ENCODE measurements at places on chromosomes 2 and 18.
A peak's percentile ranks its signal among the peaks of the same experiment; 100 is the strongest.

DNA sequence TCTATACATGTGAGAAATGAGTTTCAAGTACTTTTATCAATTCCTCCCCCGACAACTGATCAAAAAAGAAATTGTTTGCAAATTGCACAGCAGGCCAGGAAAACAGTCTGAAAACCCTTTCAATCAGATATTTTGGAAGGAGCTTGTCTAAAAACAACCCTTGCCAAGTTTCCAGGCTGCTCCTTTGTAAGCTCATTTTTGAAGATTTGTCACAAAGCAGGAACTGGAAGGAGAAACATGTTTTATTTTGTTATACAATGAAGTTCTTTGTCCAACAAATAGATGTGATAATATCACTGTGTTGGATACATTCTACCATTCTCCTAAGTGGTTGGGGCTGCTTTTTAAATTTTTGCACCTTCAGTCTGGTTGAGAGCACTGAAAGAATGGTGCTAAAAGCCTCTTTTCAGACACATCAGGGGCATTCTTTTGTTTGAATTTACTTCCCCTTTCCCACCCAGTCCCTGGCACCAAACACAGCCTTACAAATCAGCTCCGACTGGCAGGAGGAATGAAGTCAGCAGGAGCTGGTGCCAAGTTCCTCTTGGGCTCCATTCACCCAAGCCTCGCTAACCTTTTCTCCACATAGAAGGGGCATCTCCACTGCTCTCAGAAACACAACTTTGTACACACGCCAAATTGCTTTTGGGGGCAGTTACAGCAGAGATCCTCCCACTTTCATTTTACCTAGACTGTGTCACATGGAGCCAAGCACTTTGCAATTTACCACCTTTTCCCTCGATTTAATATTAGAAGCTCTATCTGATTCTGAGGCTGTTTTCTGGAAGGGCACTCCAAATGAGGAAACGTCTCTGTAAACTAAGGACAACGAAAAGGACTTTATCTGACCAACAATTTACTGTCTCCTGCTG, 88.0 kb downstream of the C1D start:
- DNase-seq: peak; percentile 31

DNA sequence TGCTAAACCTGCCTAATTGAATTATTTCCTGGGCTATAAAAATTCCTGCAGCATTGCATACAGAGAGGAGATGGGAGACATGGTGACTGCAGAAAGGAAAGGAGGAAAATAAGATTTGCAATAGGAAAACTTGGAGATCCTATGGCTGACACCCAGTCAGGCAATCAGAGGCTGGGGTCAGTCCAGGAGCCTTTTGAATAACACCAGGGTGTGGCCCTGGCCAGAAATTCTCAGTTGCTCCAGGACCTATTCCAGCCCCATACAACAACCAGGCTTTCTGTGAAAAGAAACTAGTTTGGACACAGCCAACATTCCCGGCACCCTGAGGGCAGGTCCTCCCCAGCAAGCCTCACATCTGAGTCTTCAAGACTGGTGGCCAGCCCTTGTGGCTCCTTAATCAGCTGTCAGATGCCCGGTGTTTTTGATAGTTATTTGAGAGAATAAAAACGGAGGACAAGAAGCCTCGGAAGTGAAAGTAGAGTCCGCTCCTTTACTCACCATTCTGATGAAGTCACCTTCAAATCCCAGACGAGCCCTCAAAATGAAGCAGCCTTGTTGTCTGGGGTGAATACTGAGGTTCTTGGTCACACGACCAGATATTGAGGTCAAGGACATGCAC, 31.1 kb upstream of the GMCL1 start:
- peak; percentile 39 for DNase-seq

DNA sequence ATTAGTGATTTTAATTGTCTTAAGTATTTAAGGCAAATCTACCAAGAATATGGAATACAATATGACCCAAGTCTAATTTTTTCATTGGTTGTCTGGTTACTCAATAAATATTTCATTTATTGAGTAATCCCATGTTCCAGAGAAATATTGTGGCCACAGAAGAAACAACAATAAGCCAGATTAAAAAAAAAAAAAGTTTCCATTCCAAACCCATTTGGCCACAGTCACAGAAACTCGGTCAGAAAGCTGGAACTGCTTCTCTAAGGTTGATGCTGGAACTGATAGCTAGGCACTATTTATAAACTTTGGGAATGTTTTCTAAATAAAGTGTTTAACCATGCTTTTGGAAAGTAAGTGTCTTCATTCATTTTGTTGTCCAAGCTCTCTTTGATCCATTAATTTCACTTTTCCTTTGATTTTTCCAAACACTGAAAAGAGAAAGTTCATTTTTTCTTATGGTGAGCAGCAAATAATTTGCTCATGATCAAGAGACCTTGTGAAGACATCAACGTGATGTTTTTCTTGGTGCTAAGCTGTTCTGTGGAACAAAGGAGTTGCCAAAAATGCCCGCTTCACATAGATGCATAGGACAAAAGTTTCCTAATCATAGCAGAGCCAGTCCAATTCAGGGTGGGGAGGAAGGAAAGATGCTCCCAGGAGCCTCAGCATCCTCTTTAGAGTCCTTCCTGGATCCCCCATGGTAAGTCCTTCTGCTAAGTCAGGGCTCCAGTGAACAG, 72.1 kb upstream of the CCBE1 start:
- DNase-seq: peak; percentile 31

DNA sequence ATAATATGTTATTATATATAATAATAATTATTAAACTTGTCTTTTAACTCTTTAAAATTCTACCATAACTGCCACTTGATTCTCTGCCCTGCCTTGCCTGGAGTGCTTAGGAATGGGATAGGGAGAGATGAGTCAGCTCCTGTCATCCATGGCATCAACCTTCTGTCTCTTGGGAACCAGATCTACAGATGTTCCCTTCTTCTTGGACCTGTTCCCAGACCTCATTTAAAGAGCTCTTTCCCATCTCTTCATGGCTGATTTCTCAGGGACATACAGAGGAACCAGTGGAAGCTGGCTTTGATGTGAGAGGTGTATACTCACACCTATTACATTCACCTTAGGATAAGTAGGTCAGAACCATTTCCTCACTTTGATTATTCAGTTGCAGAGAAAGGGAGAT, 155.3 kb upstream of the MYO3B start:
- peak; percentile 92 for DNase-seq

DNA sequence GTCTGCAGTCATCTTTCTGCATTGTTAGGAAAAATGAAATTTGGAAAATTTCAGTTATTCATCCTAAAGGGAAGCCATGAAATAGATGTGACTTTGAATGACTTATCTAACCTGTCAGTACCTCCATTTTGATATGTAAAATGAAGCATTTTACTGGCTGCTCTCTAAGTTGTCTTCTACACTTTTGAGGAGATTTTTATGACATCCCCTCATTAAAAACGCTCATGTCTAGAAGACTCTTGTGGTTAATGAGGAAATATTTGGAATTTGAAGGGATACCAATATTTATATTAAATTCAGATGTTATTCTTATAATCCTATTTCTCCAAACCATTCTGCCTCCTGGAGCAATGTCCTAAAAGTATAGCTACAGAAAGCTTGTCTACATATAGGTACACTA, 73.8 kb upstream of the THUMPD2 start:
- no peak for DNase-seq

- no peak for DNase-seq
Measured at GRCh38 chr2:223787358-223787757, 50.0 kb downstream of the AP1S3 start.

DNA sequence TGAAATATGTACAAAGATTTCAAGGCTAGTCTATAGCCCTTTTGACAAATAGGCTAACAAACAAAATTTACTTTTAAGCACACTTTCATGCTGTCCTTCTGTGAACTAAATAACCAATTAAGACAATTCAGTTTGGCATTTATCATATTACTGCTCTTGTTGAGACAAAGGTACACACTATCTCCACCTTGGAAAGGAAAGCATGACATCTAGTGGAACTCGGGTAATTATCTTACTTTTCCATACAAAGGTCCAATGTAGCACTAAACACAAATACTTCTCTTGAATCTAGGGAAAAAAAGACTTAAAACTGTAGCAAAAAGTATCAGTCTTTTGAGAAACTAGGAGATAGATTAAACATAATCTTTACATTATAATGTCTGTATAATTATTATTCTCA, 125.0 kb upstream of the CD226 start:
- peak; percentile 6 for DNase-seq

GRCh38 chr2:240623531-240624010, 1.7 kb upstream of the GPR35 start:
- DNase-seq: no peak

DNA sequence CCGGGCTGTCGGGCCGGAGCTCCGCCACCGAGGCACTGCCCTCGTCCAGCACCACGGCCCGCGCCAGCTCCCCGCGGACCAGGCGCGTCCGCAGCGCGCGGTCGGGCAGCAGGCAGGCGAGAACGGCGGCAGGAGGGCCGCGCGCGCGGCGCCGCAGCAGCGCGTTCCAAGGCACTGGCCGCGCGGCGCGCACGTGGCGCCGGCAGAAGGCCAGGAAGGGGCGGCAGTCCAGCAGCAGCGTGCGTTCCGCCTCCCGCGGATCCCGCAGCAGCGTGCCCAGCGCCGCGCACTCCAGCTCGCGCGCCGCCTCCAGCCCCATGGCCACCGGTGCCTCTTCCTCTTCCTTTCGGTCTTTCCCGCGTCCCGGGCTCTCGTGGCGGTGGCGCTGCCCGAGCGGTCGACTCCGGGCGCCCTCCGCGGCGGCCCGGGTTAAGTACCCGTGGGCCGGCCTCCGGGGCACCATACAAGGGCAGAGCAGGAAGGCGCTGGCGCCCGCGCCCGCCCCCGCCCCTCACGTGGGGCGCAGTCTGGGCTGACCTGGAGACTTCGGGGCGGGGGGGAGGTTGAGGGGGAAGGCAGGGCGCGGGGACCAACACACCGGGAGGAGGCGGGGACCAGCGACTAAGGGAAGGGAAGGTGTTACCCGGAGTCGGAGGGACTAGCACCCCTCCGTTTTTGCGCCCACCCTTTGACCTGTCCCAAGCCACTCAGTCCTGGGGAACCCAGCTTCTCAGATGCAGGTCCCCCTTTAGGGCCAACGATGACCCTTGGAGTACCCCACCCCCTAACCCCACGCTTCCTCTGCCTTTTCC, at the start of gene DUSP2:
DUSP2 (minus strand) TSS at position 405 of the 812 bp plus-strand sequence; CDS start at position 319, 86 bp downstream.
- DNase-seq: peak; percentile 61

DNA sequence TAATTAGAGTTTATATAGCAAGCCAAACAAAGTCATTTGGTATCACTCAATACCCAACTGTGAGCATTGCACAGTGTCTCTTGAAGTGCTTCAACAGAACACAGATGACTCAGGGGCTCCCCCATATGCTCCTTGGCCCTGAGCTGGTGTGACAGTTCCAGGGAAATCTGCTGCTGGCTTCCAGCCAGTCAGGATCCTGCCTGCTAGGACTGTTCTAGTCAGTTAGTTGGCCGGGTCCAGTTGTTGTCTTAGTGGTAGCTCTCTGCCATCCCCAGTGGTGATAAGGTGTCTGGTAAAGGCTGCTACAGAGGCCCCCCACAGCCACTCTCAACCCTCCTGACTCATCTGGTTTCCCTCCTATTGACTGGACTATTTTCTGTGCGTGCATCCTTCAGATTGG, 100.3 kb downstream of the IRS1 start:
- DNase-seq: peak; percentile 75

GRCh38 chr18:3855966-3856365, 406.0 kb downstream of the TGIF1 start:
- DNase-seq: no peak

GRCh38 chr18:79917853-79918614, 33.4 kb downstream of the SLC66A2 start:
- DNase-seq: no peak

DNA sequence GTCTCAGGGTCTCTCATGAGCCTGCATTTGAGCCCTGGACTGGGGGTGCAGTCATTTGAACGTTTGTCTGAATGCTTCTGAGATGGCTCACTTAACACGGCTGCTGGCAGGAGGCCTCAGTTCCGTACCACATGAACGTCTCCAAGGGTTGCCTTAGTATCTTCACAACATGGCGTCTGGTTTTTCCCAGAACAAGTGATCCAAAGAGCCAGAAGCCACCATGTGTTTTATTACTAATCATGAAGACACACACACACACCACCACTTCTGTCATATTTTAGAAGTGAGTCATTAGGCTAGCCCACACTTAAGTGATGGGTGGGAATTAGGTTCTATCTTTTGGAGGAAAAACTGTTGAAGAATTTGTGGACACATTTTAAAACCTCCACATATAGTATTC, 15.0 kb upstream of the MYO1B start:
- DNase-seq: peak; percentile 79

All from foreskin fibroblast (primary cell).